ENCODE measurements at places on chromosomes 2 and 18. TPM values are rescaled to one million over a fixed set of nuclear protein-coding genes. Genes with fewer than 3 reads are reported as not detected.

Gene SULT1C4
- total RNA-seq, result not detected

Gene CMPK2
- total RNA-seq, result 7.6 TPM

DNA sequence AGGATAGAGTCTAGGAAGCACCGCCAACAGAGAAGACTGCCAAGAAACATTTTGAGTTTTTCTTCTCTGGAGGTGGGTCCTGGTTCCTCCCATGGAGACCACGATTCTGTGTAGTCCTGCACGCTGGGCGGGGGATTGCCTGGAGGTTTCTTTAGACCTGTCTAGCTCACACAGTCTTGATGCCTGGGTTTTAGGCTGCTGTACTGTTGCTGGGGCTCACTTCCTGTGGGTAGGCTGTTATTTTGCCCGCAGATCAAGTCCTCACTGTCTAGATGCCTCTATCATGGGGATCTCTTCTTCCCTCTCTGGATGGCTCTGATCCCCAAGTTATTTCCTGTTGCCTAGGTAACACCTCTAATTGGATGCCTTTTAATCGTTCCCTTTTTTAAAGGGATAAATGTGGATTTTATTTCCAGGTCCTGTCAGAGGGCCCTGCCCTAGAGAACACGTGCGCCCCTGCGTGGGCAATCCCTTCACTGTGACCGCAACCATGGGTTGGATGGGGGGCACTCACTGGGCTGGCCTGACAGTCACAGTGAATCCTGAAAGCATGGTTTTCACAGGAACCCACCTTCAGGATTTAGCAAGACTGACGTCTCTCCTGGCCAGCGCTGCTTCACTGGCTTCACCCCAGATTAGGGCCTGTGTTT, 115.7 kb downstream of the MSH2 start:
- DNase-seq, result no peak

GRCh38 chr2:15652801-15653200, 61.1 kb downstream of the DDX1 start:
- no peak for DNase-seq

GRCh38 chr2:10423400-10423774, 24.7 kb downstream of the ODC1 start:
- DNase-seq, result no peak

DNA sequence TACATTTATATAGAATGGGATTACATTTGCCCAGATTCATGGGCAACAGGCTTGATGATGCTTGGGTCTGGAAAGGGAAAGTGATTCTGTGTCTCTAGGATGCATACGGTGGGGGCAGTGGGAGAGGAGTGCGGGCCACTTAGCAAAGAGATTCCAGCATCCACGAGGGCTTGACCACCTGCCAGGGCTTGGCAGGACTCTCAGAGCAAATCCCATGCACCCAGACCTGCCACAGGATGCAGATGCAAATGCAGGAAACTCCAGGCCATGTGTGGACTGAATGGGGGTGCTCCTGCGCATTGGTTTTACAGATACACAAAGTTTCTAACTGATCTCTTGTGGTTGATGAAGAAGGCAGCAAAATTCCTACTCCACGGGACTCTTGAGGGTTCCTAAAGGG, 334.7 kb downstream of the CYRIA start:
- DNase-seq, result no peak

DNA sequence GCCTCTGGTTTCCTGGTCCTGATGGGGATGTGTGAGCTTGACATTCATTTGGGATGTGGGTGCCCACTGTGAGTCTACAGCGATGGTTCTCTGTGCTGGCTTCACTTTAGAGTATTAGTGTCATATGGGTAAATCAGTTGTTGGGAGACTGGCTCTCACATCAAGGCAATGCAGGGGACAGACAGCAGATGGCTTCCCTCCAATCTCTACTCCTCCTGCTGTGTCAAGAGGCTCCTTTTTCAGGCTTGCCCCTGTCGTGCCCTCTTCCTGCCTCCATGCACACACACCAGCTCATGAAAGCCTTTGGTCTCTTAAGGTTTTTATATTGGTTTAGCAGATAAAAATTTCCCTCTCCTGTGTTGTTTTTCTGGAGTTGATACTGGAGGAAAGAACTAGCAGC, 315.6 kb downstream of the RDH14 start:
- no peak for DNase-seq

- DNase-seq, result no peak
Observed at GRCh38 chr18:76432970-76433767, 61.9 kb downstream of the ZNF516 start.

GRCh38 chr2:190088917-190089316, 26.4 kb upstream of the MSTN start:
- peak; percentile 71 for DNase-seq

DNA sequence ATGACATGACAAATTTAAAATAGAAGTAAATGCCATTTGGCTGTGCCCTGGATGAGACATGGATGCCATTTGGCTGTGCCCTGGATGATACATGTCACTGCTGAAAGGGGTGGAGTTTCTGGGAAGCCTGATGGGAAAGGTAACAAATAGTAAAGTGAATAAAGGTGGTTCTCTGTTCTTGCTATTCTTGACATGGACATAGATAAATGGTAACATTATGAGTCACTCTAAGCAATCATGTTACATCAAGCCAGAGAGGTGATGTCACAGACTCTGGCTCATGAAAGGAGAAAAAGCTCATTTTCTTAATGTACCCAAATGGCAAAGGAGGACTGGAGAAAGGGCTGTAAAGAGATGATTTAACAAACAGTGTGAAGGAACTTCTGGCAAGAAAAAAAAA, 86.4 kb downstream of the EML6 start:
- DNase-seq, result no peak
